Cardiac atrium fibroblast (primary cell): ENCODE measurements at places on chromosomes 4 and X. TPM values are rescaled to one million over a fixed set of nuclear protein-coding genes. Genes with fewer than 3 reads are reported as not detected.

Gene DMD
- 44.7 and 47.3 TPM in 2 replicates for total RNA-seq

Gene CTAG1A
- not detected in 2 replicates for total RNA-seq

Gene NXF2
- not detected in 2 replicates for total RNA-seq

Gene NSUN7
- total RNA-seq = not detected in 2 replicates
